ENCODE measurements at places on chromosomes 12 and 14.
A peak's percentile ranks its signal among the peaks of the same experiment; 100 is the strongest.

- no peak for DNase-seq
Observed at GRCh38 chr12:85273381-85274314, 6.4 kb upstream of the ALX1 start.

GRCh38 chr14:86203843-86204242 is 673.9 kb downstream of the FLRT2 start:
- DNase-seq = no peak

DNA sequence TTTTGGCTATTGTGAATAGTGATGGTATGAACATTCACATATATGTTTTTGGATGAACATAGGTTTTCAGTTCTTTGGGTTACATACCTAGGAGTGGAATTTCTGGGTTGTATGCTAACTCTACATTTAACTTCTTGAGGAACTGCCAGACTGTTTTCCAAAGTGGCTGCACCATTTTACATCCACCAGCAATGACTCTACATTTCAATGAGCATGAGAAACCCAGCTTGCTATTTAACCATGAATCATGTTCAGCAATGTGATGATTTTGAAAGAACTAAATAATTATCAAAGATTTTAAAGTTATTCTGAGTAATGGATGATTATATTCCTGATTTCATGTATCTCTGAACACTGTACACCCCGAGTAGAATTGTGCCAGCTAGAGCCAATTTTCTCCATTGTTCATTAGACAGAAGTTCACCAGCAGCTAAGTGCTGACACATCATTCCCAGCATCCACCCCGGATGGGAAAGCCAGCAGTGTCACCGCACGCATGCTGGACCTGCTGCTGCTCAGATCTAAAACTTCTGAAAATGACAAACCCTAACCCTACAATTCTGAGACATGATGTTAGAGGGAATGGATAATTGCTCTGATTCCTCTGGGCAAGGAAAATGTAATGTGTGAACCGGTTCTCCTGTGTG is 13.3 kb upstream of the ANAPC5 start:
- DNase-seq = no peak

DNA sequence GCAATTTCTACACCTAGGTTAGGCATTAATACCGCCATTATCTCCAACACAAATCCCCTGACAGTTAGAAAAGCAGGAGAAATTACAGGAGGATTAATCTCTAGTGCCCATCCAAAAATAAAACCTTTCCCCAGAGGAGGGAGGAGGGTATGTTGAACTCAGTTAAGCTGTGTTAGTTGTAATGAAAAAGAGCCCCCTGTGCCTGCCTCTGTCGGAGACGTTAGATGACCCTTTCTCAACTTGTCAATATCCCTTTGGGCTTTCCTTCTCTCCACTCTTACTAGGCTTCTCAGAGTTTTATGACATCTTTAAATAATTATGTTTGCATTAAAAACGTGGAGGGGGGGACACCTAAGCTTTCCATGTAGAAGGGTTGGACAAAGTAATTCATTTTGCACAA is 278.2 kb downstream of the PDZRN4 start:
- DNase-seq = no peak

- no peak for DNase-seq
Observed at GRCh38 chr12:108566452-108566851, 4.1 kb downstream of the ISCU start.

GRCh38 chr14:51419685-51420084 is 179.6 kb downstream of the TMX1 start:
- no peak for DNase-seq

DNA sequence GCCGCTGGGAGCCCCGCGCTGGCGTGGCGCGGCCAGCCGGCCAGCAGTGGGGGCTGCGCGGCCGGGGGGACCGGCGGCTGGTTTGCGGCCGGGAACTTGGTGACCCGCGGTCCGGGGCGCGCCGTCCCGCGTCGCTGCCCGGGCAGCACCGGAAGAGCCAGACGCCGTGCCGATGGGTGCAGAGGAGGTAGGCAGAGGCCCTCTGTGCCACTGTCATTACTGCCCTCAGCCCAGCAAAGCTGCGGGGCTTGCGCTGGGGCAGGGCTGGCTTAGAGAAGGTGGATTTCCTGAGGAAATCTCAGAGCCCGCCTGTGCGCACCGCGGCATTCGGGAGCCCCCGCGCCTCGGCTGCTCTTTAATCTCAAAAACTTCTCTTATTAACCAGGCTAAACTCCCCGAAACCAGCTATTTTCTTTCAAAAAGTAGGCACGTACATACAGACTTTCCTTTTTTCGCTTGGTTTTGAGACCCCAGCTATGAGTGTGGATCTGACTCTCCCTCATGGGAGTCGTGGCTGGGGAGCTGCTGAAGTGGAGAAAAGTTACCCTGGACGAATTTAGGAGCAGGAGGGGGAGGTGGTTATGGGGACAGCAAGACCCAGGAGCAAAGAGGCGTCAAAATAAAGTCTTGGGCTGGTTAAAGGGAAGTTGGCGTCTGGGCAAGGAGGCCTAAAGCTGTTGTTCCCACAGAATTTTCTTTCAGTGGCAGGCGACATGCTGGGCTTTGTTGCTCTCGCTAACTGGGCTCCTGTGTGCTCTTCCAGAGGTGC is 802 bp downstream of the SUSD6 start:
- peak; percentile 68 for DNase-seq

DNA sequence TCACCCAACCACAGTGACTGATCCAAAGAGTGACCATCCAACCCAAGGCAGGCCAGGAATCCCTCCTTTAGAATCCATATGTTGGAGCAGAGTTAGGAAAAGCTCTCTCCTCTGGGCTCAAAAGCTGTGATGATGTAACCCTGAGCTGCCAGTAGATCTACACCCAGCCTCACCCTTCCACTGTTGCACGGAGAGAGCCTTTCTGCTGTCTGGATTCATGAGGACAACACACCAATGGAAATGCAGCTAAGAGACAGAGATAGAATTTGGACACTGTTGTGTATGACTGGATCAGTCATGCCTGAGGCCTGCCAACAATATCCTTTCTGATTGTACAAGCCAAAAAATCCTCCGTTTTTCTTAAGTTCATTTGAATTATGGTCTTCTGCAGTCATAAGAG is 4.4 kb upstream of the OR6J1 start:
- DNase-seq = no peak

DNA sequence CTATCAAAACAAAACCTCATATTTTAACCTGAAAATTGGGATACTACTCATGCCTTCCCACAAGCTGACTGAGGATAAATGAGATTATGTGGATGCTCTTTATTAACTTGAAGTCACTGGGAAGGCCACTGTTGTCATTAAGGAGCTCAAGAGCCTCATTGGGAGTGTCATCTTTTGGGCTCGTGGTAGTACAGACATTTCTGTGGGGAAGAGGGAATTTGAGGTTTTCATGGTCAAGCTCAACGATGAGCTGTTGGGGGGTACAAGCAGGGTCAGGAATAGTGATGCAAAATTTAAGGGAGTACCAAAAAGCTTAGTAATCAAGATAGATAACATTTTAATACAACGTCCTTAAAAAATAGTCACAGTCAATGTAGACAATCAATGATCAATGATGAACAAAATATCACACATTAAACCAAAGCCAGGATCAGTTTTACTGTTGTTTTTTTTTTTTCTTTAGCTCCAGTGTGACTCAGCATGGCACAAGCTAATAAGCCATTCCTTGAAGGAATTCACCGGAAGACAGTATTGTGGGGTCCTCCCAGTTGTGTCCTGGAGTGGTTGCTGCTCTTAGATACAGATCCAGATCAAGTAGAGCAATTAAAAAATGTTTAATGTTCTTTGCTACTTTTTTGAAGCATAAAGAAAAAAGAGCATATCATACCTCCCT is 130.9 kb downstream of the C12orf75 start:
- DNase-seq = no peak

- no peak for DNase-seq
Observed at GRCh38 chr12:72511906-72512305, 239.7 kb downstream of the TRHDE start.

- DNase-seq = no peak
Observed at GRCh38 chr12:117890644-117891043, 78.1 kb downstream of the KSR2 start.

GRCh38 chr14:56632195-56632594 is 52.6 kb downstream of the TMEM260 start:
- no peak for DNase-seq

GRCh38 chr14:91654836-91655235 is 77.0 kb downstream of the CATSPERB start:
- DNase-seq = no peak

DNA sequence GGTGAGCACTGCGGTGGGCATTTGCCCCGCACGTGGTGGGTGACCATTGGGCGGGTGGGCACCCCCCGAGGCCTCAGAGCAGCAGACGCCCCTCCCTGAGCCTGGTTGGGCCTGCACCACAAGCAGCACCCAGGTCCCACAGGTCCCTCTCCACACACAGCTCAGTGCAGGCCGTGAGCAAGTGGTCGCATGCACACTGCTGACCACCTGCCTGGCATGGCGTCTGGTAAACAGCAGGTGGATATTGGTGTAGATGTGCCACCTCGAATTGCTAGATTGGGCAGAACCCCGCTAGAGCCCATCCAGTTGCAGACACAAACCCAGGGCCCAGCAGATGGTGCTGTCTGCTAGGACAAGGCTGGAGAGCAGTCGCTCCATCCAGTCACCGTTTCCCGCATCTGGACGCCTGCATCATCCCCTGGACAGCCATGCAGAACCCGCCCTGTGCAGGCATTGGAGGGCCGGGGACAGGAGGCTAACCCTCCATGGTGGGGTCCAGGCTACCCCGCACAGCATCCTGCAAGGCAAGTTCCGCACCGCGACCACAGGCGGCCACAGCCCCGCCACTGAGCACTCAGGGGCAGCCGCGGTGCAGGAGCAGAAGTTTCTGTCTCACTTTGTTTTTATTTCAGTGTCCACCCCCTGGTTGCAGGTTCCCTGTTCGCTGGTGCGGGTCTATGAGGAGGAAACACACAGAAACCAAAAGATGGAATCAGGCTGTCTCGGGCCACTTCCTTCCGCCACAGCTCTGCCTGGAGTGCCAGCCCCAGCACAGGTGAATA is 45.6 kb upstream of the RIMBP2 start:
- peak; percentile 59 for DNase-seq

DNA sequence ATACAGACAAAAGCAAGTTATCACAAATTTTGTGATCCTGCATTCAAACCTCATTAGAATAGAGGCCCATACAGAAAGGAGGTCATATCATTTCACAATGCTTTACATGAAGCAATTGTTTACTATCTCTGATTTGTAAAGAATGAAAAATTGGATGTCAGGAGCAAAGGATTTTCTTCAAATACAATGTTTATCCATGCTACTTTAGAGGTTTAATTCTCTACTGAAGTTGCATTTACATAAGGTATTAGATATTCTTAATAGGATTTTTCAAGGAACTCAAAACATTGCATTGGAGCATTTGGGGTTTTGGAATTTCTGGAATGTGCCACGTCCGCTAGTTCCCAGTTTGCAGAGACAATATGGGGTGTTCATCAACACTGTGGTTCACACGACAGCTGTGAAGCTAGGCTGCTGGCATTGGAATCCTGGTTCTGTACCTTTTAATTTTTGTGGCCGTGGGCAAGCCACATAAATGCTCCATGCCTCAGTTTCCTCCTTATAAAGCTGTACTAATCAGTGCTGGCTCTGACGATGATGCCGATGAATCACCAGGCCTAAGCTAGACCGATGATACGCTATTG is 174.8 kb downstream of the APAF1 start:
- no peak for DNase-seq

- peak; percentile 59 for DNase-seq
Observed at GRCh38 chr12:109264095-109264942, 44.8 kb downstream of the FOXN4 start.

DNA sequence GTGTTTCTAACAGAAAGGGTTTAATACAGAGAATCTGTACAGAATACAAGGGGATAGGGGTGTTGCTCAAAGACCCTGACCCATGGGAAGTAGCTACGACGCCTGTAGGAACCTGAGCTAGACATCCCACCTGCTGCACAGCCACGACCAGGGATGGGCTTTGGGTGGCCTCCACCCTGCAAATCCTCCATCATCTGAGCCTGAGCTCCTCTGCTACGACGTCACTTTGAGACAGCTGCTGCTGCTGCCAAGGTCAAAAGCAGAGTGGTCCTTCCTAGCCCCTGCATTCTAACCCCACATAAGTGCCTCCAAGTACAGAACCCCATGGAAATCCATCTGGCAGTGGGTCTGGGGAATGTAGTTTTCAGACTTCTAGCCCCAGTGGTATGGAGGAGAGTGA is 43.8 kb downstream of the JAG2 start:
- DNase-seq = no peak

DNA sequence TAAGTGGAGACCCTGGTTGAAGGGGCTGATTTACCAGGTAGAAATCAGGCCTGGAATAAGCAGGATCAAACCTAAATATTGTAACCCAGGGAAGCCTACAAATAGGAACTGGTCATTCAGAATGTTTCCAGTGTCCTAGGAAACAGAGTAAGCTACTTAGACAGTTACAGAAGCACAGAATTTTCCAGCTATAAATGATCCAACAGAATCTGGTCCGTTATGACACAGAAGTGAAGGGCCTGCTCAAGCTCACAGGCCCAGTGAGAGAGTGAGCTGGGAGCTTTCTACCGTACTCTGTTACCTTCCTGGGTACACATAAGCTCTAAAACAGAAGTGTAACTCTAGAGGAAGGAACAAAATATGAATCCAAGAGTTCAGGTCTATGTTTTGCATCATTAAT is 119.1 kb downstream of the TTC7B start:
- DNase-seq = no peak

- no peak for DNase-seq
Observed at GRCh38 chr12:53829130-53829819, 77.5 kb upstream of the CISTR start.

GRCh38 chr12:31370531-31371255 is 44.7 kb upstream of the SINHCAF start:
- DNase-seq = peak; percentile 38

DNA sequence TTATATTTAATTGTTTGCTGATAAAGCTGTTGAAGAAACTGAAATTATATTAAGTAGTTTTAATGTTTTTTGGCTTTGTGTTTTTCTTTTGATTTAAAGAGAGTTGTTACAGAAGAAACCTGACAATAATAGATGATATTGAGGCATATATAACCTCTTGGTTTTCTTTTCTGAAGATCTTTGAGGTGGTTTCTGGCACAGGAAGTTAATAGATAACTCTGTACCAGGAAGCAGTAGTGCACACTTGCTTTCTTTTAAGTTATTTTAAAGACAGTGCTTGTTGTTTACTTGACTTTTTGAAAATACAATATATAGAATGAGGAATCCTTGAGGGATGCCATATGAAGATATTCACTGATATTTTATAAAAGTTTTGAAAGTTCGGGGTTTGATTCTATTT is 209.0 kb upstream of the FBXO33 start:
- DNase-seq = no peak
